ENCODE measurements at places on chromosomes 5 and 9.

DNA sequence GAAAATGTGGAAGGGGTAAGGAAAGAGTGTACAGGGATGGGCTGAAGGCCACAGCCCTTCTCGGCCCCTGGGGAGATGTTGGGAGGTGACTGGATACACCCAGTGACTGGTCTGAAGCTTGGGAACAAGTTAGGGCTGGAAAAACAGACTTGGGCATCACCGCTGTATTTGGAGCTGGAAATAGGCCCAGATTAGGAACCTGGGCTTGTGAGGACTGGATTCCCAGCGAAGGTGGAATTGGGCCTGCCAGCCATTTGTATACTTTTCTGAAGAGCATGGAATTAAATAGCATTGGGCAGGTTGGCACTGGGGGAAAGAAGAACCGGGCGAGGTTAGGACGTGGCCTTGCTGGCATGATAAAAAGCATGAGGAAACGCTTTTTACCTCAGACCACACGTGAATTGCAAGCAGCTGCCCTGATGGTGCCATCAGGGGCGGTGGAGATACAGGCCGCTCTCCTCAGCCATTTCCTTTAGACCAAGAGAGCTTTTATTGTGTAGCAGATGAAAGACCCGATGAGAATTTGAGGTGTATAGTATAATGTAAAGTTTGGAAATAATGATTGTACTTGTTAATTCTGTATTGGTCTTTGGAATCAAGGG lies 37.8 kb downstream of the OTULIN start:
- DNase-seq: no peak

GRCh38 chr5:30040488-30041118 lies 1152.9 kb upstream of the CDH6 start:
- no peak for DNase-seq

GRCh38 chr5:79962575-79963222 lies 28.4 kb downstream of the MTX3 start:
- no peak for DNase-seq

GRCh38 chr9:130235558-130236435 lies 29.8 kb upstream of the HMCN2 start:
- peak; percentile 70 for DNase-seq

DNA sequence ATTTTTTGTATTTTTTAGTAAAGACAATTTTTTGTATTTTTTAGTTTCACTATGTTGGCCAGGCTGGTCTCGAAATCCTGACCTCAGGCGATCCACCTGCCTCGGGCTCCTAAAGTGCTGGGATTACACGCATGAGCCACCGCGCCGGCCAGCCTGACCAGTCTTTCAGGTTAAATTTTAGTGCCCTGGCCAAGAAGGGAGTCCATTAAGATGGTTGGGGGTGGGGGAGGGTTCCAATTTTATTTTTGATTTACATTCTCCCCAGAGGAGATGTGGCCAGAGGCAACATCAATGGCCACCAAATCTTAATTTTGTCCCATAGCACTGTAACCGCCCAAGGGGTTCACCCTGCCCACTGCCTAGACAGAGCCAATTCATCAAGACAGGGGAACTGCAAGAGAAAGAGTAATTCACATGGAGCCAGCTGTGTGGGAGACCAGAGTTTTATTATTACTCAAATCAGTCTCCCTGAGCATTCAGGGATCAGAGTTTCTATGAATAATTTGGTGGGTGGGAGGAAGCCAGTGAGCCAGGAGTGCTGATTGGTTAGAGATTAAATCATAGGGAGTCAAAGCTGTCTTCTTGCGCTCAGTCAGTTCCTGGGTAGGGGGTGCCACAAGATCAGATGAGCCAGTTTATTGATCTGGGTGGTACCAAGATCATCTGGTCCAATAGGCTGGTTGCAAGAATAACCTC lies 24.7 kb downstream of the TBCA start:
- no peak for DNase-seq

GRCh38 chr9:99184110-99184474 lies 37.6 kb downstream of the ALG2 start:
- no peak for DNase-seq

GRCh38 chr9:31119890-31120454 lies 1264.5 kb upstream of the ACO1 start:
- peak; percentile 63 for DNase-seq

DNA sequence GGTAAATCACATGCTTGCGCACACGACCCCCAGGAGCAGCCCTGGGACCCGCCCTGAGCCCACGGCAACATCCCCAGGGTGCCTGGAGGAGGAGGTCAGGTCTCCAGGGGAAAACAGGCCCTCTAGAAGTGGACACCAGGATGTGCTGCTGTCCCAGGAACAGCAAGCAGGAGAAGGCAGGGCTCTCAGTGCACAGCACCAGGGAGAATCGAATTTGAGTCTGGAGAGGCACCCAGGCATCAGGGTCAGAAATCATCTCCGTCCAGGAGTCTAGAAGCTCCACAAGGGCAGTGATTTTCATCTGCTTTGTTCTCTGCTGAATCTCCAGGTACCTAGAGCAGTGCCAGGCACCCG lies 93.6 kb downstream of the PAX5 start:
- DNase-seq: no peak
